Hindlimb muscle (tissue), 1 donor: ENCODE measurements at places on chromosomes 5 and 9.

- no peak for DNase-seq
Observed at GRCh38 chr5:95519681-95520080, 35.1 kb downstream of the SKIC3 start.

GRCh38 chr5:126884269-126884819, 107.4 kb downstream of the LMNB1 start:
- DNase-seq, result no peak

DNA sequence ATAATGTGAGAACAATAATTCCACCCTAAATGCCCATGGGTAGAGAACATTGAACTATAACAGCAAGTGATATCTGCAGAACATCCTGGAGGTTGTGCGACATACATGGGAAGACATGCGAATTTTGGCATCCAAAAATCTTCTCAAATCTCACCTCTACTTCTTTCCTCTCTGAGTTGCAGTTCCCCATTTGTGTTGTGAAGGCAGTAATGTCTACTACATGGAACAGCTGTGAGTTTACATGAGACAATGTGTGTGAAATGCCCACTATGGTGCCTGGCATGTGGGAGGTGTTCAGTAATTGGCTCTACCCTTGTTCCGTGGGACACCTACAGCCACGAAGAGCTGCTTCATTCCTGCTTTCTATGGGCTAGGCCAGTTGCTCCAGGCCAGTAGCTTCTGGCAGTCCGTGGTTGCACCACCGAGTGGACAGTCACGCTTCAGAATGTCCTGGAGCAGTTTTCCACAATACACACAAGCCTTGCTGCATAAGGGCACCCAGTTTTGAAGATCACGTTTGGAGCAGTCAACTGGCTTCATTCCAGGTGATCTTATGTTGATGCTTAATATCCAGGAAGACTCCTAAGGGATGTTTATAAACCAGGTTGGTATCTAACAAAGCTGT, 297.7 kb downstream of the DEPDC1B start:
- no peak for DNase-seq

DNA sequence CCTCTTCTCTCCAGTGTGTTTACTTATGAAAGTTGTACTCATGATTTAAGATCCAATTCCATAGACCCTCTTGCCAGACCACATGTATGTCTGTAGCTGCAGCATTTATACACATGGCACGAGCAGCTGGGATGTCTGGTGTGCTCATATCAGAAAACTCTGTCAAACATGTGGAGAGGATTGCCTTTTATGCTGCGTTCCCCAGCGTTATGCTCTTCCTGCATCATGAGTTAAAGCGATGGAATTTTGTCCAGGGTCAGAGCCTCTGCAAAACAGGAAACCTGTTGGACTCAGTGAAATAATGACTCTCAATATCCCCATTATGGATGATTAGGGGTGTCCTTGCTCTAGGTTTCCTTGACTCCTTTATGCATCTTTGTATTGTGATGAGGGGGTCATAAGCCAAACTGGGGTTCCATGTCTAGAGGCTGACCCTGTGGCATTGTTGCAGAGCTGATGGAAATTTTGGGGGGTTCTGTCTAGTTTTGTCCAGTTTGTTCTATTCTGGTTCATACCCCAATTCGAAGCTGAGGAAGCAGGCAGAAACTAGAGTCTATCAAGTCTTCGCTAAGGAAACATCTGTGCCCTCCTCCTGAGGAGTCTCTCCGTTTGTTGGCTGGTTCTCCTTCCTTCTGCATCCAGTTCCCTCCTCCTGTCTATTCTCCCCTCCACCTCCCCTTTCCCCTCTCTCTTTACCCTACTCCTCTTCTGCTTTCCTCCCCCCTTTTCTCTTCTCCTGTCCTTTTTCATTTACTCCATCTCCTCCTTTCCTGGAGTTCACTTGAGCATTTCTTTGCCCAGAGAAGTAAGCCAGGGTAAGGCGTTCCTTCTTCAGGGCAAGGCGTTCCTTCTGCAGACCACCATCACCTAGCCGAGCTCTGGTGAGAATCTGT, 252.8 kb downstream of the MAST4 start:
- no peak for DNase-seq

DNA sequence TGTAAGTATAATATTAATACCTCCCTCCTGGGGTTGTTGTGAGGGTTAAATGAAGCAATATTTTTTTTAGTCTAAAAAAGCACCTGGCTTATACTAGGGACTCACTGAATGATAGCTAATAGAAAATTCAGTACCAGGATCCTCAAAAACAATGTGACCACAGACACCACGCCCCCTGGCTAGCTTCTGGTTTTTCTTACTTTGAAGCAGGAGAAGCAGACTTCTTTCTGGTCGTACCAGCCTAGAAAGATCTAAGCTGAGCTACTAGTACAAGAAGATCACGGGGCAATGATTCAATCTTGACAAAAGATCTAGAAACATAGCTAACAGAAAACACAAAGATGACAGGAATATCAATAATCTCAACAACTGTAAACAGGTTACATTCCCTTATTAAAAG, 218.5 kb upstream of the SLC30A5 start:
- no peak for DNase-seq

DNA sequence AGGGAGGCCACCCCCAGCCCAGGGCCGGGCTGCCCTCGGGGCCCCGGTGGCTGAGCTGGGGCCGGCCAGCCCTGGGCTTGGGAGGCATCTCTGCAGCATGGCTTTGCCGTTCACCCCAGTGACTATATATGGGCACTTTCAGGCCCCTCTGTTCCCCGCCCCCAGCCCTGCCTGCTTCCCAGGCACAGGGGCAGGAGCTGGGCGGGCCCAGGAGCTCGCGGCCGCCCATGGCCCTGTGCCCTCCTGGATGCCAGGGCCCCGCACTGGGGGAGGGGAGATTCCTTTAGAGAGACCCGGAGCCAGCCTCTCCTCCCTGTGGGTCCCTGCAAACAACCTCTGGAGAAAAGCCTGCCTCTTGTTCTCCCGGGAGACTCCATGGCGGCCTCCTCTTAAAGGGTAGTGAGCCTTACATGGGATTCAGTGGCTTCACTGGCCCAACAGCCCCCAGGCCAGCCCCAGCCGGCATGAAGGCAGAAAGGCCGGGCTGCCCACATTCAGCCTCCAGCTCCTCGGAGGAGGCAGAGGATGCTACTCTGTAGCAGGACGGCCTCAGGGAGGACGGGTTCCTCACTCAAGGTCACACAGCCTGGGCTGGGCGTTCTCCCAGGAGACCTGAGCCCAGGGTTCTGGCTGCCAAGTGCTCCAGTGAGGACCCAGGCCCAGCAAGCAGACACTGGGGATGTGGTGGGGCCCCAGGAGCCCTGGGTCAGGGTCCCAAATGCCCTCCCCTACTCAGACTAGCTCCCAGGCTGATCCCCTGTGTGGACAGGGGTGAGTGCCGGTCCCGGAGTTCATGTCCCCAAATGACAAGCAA, 4.1 kb downstream of the NACC2 start:
- no peak for DNase-seq

DNA sequence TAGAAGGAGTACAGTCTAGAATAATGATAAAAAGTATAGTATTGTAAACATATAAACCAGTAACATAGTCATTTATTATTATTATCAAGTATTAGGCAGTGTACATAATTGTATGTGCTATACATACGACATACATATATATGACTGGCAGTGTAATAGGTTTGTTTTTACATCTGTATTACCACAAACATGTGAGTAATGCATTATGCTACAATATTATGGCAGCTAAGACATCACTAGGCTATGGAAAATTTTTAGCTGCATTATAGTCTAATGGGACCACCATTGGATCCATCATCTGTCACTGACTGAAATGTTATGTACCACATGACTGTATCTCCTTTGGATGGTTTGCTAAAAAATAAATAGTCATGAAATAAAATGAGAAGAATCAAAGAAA, 530.0 kb downstream of the PRR16 start:
- DNase-seq, result no peak

GRCh38 chr5:135076051-135076491, 42.0 kb upstream of the PITX1 start:
- DNase-seq, result no peak

GRCh38 chr5:53008751-53009150, 19.6 kb downstream of the ITGA2 start:
- no peak for DNase-seq

- no peak for DNase-seq
Observed at GRCh38 chr5:34721327-34721726, 65.2 kb downstream of the RAI14 start.

GRCh38 chr5:142280066-142281007, 44.5 kb downstream of the SPRY4 start:
- no peak for DNase-seq

DNA sequence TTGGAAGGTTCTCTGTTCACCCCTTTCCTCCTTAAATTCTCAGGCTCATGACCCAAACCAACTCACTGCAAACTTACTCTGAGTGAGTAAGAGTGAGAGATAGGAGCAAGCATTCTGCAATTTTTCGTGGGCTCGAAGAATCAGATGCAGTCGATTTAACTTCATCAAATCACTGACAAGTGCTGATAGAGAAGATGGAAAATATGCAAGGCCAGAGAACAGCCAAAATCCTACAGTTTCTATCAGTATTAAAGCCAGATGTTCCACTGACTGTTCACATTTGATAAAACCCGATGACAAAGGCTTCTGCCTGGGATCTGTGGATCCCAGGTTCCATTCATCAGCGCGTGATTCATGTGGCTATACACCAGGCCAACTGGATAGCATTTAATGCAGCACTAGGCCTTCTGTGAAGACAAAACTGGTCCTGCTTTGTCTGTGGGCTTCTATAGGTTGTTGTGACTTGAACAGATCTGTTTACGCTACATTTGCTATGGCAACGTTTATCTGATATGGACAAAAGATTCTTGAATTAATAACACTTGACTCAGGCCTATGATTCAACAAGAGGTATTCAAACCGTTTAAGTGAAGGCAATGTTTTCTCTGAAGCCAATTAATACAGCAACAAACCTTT, 251.2 kb downstream of the NFIB start:
- DNase-seq, result no peak

- DNase-seq, result no peak
Observed at GRCh38 chr9:16203729-16204573, 651.1 kb downstream of the CCDC171 start.

GRCh38 chr9:133762488-133763271, 24.5 kb upstream of the SARDH start:
- no peak for DNase-seq

DNA sequence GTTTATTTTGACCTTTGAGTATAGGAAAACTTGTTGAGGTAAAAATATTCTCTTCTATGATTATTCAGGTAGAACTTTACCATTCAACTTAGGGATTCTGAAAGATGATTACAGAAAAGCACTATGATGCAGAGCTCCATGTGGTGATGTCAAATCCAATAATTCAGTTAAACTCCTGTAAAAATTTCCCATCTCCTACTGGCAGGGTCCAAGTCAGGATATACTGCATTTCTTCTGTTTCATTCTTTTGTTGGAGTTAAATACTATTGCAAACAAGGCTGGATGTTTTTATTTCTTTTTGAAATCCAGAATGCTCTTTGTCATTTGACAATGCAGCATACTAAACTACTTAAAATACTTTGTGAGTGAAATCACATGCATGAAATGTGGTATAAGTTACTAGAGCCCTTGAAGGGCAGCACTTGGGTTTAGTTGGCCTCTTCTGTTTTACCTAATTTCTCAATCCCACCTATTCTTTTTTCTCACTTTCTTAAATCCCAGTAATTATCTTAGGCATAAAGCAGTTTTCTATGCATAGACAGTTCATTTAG, 204.5 kb downstream of the FBXL7 start:
- DNase-seq, result no peak
